ENCODE measurements at places on chromosomes 7 and 10. TPM values are rescaled to one million over a fixed set of nuclear protein-coding genes. Genes with fewer than 3 reads are reported as not detected.

TEX36 gene
- total RNA-seq: not detected

DNA sequence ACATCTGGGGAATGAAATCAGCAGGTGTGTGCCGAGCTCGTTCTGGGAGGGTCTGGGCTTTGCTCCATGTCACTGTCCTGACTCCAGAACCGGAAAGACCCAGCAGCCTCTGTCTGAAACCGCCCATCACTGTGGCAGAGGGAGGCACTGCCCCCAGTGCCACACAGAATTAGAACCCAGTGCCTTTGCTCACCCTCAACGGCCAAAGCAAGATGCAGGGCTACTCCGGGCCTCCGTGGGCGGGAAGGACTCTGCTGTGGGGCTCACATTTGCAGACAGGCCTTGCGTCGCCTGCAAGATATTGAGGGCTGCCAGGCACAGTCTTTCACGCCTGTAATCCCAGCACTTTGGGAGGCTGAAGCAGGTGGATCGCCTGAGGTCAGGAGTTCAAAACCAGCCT, 219.2 kb upstream of the PPP2R2D start:
- no peak for DNase-seq
- H3K36me3 ChIP-seq: no peaks in the 10 kb centered on the region
- no peaks in the 10 kb centered on the region for H3K27me3 ChIP-seq

GRCh38 chr10:122643931-122644534, 55.6 kb downstream of the C10orf120 start:
- no peak overlapping the region for H3K27ac ChIP-seq
- no peaks in the 10 kb centered on the region for H3K27me3 ChIP-seq
- H3K36me3 ChIP-seq: no peaks in the 10 kb centered on the region
- no peak for DNase-seq
- H3K4me1 ChIP-seq: no peaks in the 10 kb centered on the region

DNA sequence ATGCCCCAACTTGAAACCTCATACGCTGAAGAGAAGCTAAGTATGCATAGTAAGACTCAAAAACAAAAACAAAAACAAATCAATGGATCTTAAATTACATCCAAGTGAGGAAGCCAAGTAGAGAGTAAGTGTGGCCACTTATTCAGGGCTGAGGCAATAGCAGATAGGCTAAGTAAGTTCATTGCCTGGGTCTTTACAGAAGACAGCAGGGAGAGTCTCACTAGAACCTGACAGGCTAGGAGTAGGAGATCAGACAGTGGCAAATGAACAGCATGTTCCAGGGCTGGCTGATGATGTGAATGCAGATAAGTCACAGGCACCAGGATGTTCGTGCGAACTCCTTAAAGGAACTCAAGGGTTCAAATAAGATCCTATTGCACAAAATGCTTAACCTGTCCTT, 568.6 kb downstream of the KCNMA1 start:
- peaks cover 11% of the 10 kb centered on the region for H3K4me1 ChIP-seq
- no peak overlapping the region for H3K4me3 ChIP-seq
- no peaks in the 10 kb centered on the region for H3K27me3 ChIP-seq

GRCh38 chr7:45451342-45452035, 122.7 kb upstream of the ADCY1 start:
- no peak overlapping the region for H3K4me3 ChIP-seq
- H3K36me3 ChIP-seq: no peaks in the 10 kb centered on the region
- no peak for DNase-seq
- no peak overlapping the region for H3K27ac ChIP-seq
- no peaks in the 10 kb centered on the region for H3K4me1 ChIP-seq

DNA sequence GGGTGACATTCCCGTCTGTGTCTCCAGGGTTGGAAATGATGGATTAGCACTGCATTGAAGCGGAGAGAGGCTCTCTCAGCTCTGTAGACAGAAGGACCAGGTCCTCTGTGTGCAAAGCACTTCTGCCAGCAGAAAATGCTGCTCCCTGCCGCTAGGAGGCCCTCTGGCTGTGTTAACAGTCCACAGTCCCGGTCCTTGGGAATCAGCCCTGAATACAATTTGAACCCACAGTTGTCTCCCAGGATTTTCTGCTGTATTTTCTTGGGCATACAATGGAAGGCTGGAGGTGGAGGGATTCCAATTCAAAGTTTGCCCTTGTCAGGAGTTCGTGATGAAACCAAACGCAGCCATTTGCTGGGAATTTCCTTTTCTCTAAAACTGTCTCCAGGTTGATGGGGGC, 205.2 kb downstream of the GLRX3 start:
- H3K4me3 ChIP-seq: no peak overlapping the region
- DNase-seq: no peak
- no peaks in the 10 kb centered on the region for H3K27me3 ChIP-seq
- no peak overlapping the region for H3K27ac ChIP-seq

- H3K36me3 ChIP-seq: no peaks in the 10 kb centered on the region
- H3K27me3 ChIP-seq: no peaks in the 10 kb centered on the region
- no peak for DNase-seq
These were observed 168.9 kb downstream of the SLIT1 start for GRCh38 chr10:97016728-97017473.

- H3K27ac ChIP-seq: no peak overlapping the region
- DNase-seq: no peak
- no peak overlapping the region for H3K4me3 ChIP-seq
- H3K36me3 ChIP-seq: no peaks in the 10 kb centered on the region
These were observed 138.7 kb upstream of the PRR15 start for GRCh38 chr7:29424984-29425309.

GRCh38 chr7:135386181-135386580, 123.7 kb downstream of the CNOT4 start:
- H3K36me3 ChIP-seq: no peaks in the 10 kb centered on the region
- DNase-seq: no peak
- no peak overlapping the region for H3K27ac ChIP-seq
- H3K4me3 ChIP-seq: no peak overlapping the region

- H3K27me3 ChIP-seq: no peaks in the 10 kb centered on the region
- H3K4me3 ChIP-seq: no peak overlapping the region
- no peaks in the 10 kb centered on the region for H3K36me3 ChIP-seq
- no peak for DNase-seq
- H3K27ac ChIP-seq: peak overlapping the region; percentile 77
These were observed 58.3 kb downstream of the WIPF3 start for GRCh38 chr7:29864656-29865055.

DNA sequence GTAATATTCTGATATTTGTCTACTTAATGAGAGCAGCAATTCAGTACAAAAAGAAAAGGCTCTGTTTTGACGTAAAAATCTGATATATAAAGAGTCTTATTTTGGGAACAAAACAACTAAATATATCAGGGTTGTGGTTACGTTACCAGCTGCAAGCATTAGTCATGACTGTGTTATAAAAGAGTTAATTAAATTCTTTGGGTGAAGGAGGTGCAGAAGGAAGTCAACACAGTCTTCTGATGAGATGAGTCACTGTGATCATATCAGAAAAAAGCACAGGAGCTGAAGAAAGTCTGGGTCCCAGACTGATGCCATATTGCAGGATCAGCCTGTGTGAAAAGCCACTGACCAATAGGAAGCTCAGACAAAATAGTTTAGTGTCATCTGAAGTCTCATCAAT, 234.3 kb upstream of the TEX47 start:
- no peaks in the 10 kb centered on the region for H3K27me3 ChIP-seq
- no peak for DNase-seq
- no peak overlapping the region for H3K27ac ChIP-seq
- H3K4me1 ChIP-seq: no peaks in the 10 kb centered on the region
- no peaks in the 10 kb centered on the region for H3K36me3 ChIP-seq
- H3K4me3 ChIP-seq: no peak overlapping the region

DNA sequence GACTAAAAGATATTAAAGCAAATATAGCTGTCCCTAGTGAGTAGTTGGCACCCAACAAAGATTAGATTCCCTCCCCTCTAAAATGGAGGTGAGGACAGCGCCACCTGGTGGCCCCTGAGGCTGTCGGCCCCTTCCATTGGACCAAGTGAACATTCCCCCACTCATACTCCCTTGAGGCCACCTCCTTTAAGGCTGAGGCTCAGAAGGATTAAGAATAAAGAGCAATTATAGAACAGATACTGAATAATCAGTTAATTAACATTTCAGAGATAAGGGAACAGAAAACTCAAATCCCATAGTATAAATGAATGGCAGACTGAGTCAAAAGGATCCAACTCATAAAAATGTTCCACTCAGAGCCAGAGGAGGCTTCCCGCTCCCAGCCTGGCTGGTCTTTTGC, 130.4 kb upstream of the GHITM start:
- no peak for DNase-seq
- H3K27ac ChIP-seq: no peak overlapping the region
- H3K36me3 ChIP-seq: no peaks in the 10 kb centered on the region
- H3K4me1 ChIP-seq: no peaks in the 10 kb centered on the region

Measured in ovary (tissue), 10 donors.